Transverse colon (tissue), 4 donors: ENCODE measurements at places on chromosomes 16 and 17. TPM values are rescaled to one million over a fixed set of nuclear protein-coding genes. Genes with fewer than 3 reads are reported as not detected.
A peak's percentile ranks its signal among the peaks of the same experiment; 100 is the strongest.

Gene SLC13A2
- 49.7 TPM for total RNA-seq

DNA sequence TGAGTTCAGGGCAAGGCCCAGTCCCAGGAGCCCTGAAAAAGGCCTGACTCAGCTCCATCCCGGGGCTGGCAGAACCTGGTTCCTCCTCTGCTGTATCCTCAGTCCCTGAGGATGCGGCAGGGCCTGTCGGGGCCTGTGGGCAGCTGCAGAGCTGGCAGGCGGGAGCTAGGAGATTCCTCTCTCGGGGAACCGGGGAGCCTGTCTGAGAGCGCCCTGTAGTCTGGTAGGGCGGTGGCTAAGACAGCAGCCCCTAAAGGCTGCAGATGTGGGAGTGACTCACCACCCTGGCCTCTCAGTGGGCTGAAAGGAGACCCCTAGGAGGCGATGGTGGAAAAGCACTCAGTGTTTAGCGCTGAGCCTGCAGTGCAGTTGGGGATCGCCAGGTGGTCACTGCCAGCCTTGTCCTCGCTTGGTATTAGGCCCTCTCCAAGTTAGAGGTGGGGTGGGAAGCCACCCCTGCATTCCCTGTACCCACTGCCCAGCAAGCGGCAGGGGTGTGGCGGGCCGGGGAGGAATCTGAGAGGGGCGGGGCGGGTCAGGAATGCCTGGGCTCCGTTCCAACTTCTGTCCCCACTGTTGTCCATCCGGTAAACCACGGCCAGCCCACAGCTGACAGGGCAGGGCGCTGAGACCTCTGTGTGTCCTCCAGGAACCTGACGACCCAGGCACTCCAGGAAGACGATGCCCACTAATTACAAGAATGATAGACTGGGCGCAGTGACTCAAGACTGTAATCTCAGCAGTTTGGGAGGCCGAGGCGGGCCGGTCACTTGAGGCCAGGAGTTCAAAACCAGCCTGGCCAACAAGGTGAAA is 29.5 kb upstream of the CDH1 start:
- no peak overlapping the region for H3K4me3 ChIP-seq
- no peaks in the 10 kb centered on the region for H3K36me3 ChIP-seq
- no peaks in the 10 kb centered on the region for H3K27me3 ChIP-seq
- H3K4me1 ChIP-seq = no peaks in the 10 kb centered on the region

Gene FBXW10
- total RNA-seq = not detected

Gene AANAT
- not detected for total RNA-seq

GRCh38 chr17:61662741-61663140 is 71.7 kb upstream of the NACA2 start:
- H3K36me3 ChIP-seq = no peaks in the 10 kb centered on the region
- no peaks in the 10 kb centered on the region for H3K27me3 ChIP-seq
- H3K4me1 ChIP-seq = no peaks in the 10 kb centered on the region
- H3K4me3 ChIP-seq = no peak overlapping the region
- no peak for DNase-seq
- H3K27ac ChIP-seq = no peak overlapping the region

Gene C17orf113
- 4.1 TPM for total RNA-seq

- H3K36me3 ChIP-seq = no peaks in the 10 kb centered on the region
- peaks cover 41% of the 10 kb centered on the region for H3K4me1 ChIP-seq
- peak overlapping the region; percentile 73 for H3K4me3 ChIP-seq
- no peaks in the 10 kb centered on the region for H3K27me3 ChIP-seq
- peak overlapping the region; percentile 97 for H3K27ac ChIP-seq
- DNase-seq = peak; percentile 46
Measured at GRCh38 chr17:57986841-57987580, 1.0 kb downstream of the VEZF1 start.

GRCh38 chr17:34733333-34733732 is 154.0 kb downstream of the TMEM132E start:
- no peaks in the 10 kb centered on the region for H3K27me3 ChIP-seq
- no peaks in the 10 kb centered on the region for H3K4me1 ChIP-seq
- no peak overlapping the region for H3K4me3 ChIP-seq
- no peak for DNase-seq

GRCh38 chr17:1486802-1487695 is 5.4 kb downstream of the MYO1C start:
- H3K27me3 ChIP-seq = no peaks in the 10 kb centered on the region
- H3K4me1 ChIP-seq = peaks cover 34% of the 10 kb centered on the region
- H3K4me3 ChIP-seq = peak overlapping the region; percentile 83

DNA sequence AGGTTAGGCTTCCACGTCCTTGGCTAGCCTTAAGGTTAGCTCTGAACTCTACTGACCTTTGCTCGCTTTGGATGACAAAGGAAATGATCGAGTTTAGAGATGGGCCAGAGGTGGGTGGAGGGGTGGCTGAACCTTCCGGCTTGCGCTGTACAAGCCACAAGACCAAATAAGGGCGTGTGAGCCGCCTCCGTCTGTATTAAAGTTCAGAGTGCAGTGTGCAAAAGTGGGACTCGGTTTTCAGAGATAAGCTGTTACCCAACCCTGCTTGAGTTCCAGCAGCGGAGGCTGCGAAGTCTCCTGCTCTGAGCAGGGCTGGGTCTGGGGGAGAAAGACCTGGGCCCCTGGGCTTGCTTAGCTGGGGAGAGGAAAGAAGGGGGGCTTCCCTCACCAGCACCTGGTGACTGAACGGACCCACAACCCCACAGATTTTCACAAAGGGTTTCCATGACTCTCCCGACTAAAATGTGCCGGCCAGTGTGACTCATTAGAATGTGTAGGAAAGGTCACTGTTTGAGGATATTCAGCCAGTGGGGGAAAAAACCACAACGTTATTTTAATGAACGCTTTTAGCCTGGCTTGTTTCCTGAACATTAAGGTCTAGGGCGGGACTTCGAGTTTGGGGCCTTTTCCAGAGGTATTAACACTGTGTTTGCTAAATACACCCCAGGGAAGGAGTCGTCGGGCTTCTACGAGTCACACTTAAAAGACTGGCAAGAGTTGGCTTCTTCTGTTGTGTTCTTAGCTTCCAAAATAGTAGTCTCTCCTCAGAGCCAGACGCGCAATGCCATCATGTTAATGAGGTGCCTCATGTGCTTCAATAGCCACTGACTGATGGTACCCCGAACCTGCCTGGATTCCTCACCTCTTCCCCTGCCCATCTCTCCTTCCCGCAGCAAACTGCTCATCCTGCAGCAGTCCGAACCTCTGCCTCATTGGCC is 67.0 kb downstream of the CENPV start:
- H3K4me1 ChIP-seq = peaks cover 56% of the 10 kb centered on the region
- peak overlapping the region; percentile 94 for H3K27ac ChIP-seq
- no peaks in the 10 kb centered on the region for H3K27me3 ChIP-seq
- peak; percentile 92 for DNase-seq
- no peak overlapping the region for H3K4me3 ChIP-seq

Gene AGRP
- not detected for total RNA-seq

Gene TEX14
- total RNA-seq = 0.27 TPM

- DNase-seq = no peak
- peaks cover 21% of the 10 kb centered on the region for H3K27me3 ChIP-seq
- H3K4me1 ChIP-seq = peaks cover 35% of the 10 kb centered on the region
- H3K4me3 ChIP-seq = no peak overlapping the region
- no peaks in the 10 kb centered on the region for H3K36me3 ChIP-seq
Measured at GRCh38 chr16:56628486-56629350, 3.1 kb downstream of the MT1E start.

Gene SMTNL2
- 0.40 TPM for total RNA-seq

Gene CES3
- 326 TPM for total RNA-seq
